Cerebellar nuclear complex (tissue), 1 donor: ENCODE measurements at places on chromosomes 7 and 10.

DNA sequence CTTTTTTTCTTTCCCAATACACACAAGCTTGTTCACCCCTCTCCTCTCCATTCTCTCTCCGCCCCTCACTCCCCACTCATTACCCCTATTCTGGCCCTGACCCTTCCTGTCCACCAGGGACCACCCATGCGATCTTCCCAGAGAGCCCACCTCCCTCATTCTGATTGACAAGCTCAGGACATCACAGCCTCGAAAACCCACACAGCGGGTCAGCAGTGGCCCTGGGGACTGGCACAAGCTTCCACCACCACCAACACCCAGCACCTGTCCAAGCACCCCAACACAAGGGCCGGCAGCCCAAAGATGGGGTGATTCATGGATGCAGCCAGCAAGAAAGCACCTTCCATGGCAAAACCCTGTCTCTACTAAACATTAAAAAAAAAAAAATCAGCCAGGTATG is 50.0 kb upstream of the USP6NL start:
- DNase-seq, result no peak

GRCh38 chr7:21767300-21767900 is 178.3 kb downstream of the CDCA7L start:
- no peak for DNase-seq

GRCh38 chr10:62779487-62780248 is 24.9 kb upstream of the ADO start:
- DNase-seq, result no peak

- DNase-seq, result no peak
Observed at GRCh38 chr10:7457478-7458316, 46.9 kb upstream of the SFMBT2 start.
